ENCODE measurements at places on chromosomes 7 and 10.

DNA sequence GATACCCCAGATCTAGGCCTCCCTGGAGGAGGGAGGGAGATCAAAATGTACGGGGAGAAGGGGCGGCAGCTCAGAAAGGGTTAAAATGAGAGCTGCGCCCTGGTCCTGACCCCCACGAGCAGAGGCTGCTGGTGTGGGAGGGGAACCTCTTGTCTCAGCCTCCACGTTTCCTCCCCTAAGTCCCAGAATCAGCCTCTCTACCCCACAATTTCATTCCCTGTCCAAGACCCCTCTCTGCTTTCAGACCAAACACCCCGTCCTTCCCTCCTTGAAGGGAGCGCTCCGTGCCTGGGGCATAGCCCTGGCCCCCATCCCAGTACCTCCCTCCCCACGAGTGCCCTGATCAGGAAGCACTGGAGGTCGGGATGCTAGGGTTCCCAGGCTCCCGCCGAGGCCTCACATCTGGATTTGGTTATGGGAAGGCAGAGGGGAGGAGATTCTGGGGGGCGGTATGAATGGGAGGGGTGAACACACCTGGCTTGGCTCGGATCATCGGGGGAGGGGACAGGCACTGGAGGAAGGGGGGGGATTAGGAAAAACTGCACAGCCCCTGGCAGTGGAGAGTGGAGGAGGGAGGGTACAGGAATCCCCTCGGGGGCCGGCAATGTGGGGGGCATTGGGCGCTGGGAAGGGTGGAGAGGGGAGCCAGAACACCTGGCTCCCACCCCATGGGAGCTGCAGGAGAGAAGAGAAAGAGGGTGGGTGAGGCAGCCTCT lies 2.7 kb downstream of the EPHB4 start:
- DNase-seq, result no peak

DNA sequence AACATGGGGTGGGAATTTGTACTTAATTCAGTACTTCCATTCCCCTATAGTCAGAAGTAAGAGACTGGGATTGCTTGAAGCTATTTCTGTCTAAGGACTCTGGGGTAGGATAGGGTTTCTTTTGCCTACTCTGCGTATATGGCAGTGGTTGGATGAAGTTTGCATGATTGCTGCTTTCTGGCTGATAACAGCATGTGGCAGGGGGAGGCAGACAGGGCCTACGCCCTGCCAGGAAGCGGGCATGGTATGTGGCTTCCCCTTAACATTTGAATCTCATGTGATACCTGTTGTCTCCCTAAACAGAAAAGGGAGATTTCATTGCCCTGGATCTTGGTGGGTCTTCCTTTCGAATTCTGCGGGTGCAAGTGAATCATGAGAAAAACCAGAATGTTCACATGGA lies 57.1 kb downstream of the TACR2 start:
- no peak for DNase-seq

DNA sequence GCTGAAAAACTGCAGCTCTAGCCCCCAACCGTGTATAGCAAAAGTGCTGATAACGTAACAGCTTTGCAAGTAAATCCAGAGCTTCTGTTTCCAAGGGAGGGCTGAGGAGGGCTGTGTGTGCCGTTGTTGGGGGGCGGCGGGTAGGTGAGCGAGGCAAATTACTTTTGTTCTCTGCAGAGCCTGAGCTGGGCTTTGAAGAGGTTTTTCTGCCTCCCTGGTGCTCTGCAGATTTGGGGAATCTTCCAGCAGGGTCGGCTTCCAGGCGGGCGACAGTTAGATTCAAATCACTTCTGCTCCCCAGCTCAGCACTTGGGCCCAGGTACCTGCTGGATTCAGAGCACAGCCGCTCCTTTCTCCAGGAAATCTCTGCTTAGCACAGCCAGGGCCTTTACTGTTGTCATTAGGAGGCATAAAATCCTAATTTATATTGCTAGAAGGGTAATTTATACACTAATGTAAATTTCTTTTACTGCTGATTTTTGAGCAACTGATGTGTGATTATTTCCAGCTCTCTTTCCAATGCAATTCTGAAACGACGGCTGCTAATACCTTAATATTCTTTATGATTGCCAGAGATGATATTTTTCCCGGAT lies 442.4 kb downstream of the TYW1 start:
- DNase-seq, result no peak

DNA sequence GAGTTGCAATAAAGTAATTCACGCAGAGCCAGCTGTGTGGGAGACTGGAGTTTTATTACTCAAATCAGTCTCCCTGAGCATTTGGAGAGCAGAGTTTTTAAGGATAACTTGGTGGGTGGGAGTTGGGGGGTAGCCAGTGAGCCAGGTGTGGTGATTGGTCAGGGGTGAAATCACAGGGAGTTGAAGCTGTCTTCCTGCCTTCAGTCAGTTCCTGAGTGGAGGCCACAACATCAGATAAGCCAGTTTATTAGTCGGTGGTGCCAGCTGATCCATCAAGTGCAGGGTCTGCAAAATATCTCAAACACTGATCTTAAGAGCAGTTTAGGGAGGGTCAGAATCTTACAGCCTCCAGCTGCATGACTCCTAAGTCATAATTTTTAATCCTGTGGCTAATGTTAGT lies 3.3 kb upstream of the CYP51A1 start:
- no peak for DNase-seq

GRCh38 chr10:131003455-131003854 lies 308.1 kb downstream of the TCERG1L start:
- no peak for DNase-seq

GRCh38 chr10:128275388-128276177 lies 149.4 kb upstream of the MKI67 start:
- no peak for DNase-seq

- no peak for DNase-seq
Observed at GRCh38 chr7:2872296-2872874, 28.3 kb upstream of the GNA12 start.

- no peak for DNase-seq
Observed at GRCh38 chr7:120441850-120442249, 168.9 kb downstream of the KCND2 start.

DNA sequence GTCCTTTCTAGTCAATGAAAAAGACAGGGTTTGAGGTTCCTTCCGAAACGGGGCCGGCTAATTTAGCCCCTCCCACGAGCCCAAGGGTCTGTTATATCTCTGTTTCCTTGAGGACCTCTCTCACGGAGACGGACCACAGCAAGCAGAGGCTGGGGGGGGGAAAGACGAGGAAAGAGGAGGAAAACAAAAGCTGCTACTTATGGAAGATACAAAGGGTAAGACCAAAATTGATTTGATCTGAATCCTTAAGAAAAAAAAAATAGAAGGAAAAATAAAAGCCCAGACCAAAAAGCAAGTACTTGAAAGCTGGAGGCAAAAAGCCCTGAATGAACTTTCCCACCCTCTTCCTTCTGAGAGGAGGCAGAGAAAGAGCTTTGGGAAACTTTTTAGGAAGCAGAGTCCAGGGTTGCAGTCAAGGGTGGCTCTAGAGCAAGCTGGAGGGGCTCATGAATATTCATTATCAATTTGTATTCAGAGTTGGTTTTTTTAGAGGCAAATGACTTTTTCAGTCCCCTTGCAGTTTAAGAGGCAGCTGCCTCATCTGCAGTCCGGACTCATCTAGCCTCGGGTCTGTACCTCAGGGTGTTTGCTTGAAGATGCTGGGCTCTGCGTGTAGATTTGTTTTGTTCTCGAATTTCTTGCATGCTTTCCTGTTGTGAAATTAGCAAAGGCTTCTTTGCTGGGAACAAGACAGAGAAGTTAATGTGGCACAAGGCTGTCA lies at the start of gene ENTPD1:
Gene ENTPD1 (plus strand): TSS at position 123 of the 721 bp plus-strand sequence. CDS start 77 bp downstream, at position 200.
- no peak for DNase-seq

DNA sequence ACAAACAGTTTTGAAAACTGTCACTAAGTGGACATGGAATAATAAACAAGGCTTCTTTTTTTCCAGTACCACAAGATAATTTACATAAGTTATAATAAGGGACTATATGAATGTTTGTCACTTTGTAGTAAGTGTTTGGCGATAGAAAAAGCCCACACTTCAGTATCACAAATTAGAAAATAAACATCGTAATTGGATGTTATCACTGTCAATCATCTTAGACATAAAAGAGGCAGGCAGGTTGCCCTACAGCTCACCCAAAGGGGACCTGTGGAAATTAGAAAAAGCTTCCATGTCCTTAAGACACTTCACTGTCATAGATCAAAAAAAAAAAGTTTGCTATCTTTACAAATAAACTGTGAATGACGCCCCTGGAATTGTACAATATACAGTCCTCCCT lies 3.6 kb upstream of the NOC3L start:
- no peak for DNase-seq

GRCh38 chr7:151058781-151059366 lies 515 bp upstream of the SLC4A2 start:
- no peak for DNase-seq

- DNase-seq, result no peak
Observed at GRCh38 chr10:42637648-42638054, 719 bp downstream of the ZNF33B start.

DNA sequence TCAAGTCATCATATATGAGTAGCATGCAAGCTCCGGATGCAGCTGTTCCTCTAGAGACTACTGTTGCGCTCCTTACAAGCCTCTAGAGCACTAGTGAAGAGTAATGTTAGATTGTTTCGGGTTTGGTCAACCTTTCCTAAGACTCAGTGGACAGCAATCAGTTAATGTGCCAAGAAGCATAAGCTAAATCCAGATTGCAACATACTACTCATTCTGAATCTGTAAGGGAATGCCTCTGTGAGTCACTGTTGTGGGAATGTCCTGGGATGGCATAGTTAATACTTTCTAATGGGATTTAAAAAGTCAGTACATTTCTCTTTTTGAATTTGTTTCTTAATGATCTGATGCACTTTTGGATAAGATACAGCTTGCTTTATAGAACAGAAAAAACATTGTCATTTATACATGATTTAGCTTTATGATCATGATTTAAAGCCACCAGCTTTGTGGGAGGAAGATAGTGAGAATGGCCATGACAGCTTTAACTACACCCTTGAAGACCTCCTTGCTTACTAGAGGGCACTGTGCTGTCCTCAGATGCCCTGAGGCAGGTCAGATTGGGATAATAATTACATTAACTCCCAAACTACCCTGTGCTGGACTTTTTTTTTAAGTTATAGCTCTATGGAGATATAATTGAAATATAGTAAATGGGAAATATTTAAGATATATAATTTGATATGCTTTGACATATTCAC lies 138.4 kb downstream of the SDK1 start:
- no peak for DNase-seq

DNA sequence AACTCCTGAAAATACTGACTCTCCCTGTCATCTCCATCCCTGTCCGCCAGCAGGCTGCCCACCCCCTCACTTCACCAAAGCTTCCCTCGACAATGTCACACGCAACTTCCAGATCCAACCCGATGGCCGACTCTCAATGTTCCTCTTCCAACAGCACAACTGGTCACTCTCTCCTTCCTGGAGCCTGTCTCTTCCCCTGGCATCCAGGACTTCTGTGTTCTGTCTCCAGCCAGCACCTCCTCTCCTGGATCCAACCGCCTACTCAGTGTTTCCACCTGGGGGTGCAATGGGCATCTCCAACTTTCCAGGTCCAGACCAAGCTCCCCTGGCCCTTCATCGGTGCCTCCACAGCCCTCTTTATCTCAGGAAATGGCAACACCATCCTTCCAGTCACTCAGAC lies 8.6 kb downstream of the CPA5 start:
- DNase-seq, result no peak

GRCh38 chr10:22550732-22551131 lies 163.6 kb downstream of the PIP4K2A start:
- DNase-seq, result peak; percentile 68

- no peak for DNase-seq
Observed at GRCh38 chr7:2198206-2198605, 34.5 kb downstream of the MAD1L1 start.

All from natural killer cell (primary cell).